ENCODE measurements at places on chromosomes 13 and 19.

GRCh38 chr19:5103812-5104410 lies 135.0 kb downstream of the KDM4B start:
- no peak for DNase-seq

- peak; percentile 90 for DNase-seq
Measured at GRCh38 chr19:17762505-17763229, 11.4 kb downstream of the FCHO1 start.

DNA sequence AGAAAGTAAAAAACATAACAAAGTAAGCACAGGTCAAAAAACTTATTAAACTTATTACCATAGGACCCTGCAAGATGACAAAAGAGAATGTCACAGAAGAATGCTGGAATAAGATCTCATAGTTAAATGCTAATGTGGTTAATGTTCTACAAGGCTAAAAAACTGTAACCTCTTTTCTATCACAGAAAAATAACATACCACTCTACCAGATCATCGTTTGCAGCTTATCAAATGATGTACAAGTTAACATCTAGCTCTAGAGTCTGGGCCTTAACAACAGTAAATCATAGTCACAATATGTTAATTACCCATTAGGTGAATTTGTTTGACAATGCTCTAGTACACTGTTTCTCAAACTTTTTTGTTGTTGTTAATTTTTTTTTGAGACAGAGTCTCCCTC lies 53.0 kb downstream of the NUFIP1 start:
- DNase-seq = no peak

DNA sequence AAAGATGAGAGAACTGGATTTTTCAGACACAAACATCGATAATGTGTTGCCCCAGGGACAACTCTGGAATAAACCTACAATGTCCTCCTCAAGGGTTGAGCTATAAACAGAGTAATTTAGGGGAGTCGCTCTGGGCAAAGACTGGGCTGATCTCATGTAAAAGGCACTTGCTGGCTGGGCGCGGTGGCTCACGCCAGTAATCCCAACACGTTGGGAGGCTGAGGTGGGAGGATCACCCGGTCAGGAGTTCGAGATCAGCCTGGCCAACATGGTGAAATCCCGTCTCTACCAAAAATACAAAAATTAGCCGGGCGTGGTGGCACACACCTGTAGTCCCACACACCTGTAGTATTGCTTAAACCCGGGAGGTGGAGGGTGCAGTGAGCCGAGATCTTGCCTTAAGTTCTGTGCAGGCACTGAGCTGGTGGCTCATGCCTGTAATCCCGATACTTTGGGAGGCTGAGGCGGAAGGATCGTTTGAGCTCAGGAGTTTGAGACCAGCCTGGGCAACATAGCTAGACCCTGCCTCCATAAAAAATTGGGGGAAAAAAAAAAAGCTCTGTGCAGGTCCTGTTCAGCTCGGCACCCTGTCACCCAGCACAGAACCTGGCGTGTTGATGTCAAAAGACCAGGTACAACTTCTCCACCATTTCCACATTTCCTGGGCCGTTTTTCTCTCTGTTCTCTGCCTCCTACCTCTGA lies 1.4 kb downstream of the TIMM44 start:
- peak; percentile 29 for DNase-seq

DNA sequence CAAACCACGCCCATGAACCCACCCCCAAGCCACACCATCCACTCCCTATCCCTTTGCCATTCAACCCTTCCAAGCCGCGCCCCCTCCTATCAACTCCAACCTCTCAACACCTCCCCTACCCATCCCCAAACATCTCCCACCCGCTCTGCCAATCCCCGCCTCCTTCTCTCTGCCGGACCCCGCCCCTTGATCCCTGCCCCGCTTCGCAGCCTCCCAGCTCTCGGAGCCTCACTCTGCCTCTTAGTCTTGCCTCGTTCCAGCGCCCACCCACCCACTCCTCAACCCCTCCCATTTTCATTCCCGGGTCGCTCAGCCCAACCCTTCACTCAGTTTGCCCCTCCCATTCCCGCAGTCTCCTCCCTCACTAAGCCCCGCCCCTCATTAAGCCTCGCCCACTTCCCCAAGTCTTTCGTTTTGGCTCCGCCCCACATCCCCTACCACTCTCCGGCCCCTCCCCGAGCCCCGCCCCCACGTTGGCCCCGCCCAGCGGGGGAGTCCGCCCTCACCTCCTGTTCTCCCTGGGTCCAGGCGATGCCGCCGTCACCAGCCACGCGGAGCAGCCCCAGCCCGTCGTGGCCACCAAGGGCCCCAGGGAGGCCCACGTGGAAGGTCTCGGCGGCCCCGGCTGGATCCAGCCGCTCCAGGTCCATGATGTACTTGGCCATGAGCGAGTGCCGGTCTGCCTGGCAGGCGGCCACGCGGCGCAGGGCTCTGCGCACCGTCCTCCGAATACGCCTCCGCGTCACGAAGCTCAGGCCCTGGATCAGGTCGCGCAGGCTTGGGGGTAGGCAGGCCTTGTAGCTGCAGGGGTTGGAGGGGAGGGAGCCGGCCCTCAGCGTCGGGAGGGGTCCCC lies 5.7 kb downstream of the JAK3 start:
- peak; percentile 98 for DNase-seq

DNA sequence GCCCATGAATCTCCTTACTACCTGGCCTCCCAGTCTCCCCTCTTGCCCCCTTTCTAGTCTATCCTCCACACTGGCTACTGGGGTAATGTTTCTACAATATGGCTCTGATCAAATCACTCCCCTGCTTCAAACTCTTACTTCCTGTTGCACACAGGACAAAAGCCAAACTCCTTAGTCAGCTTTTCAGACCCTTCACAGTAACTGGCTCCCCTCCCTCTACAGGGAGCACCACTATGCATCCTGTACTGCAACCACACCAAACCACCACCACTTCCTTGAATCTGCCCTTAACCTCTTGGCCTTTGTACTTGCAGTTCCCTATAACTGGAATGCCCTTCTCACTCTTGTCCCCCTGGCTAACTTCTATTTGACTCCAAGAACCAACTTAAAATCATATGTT lies 32.2 kb downstream of the DEDD2 start:
- DNase-seq = no peak

- DNase-seq = no peak
Measured at GRCh38 chr13:39401046-39401705, 201.8 kb downstream of the LHFPL6 start.

- DNase-seq = peak; percentile 81
Measured at GRCh38 chr19:40612831-40613689, 11.9 kb downstream of the LTBP4 start.

DNA sequence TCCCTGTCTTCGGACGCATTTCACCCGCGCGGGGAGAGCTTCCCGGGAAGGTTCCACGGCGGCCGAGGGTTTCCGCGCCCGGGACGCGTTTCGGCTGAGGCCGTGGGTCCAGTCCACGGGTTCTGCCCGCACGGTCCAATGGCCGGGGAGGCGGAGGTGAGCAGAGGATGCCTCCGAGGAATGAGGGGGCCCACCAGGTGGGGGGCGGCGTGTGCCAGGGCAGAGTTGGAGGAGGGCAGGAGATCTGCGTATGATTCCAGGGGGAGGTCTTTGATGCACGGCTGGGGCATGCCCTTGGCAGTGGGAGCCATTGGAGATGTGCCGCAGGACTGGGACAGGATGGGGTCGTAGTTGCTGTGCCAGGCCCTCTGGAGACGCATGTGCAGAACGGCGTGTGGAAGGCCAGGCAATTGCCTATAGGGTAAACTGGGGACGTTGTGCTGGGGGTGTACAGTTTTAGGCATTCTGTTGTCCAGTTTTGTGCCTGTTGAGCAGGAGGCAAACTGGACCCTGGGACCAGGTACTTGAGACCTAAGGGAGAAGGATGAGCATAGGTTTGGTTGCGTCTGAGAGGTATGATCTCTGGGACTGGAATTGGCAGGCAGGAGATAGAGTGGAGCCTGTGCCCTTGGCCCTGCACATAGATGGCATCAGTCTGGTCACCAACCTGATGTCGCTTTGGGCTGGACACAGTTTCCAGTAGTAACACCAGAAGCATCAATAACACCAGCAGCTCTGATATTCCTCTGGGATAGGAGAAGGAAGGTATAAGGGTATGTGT lies 751 bp downstream of the ZNF584 start:
- no peak for DNase-seq

GRCh38 chr19:36210497-36210896 lies 4.0 kb downstream of the ZNF565 start:
- DNase-seq = no peak

- peak; percentile 90 for DNase-seq
Measured at GRCh38 chr13:104571161-104571892, 1505.1 kb upstream of the SLC10A2 start.

DNA sequence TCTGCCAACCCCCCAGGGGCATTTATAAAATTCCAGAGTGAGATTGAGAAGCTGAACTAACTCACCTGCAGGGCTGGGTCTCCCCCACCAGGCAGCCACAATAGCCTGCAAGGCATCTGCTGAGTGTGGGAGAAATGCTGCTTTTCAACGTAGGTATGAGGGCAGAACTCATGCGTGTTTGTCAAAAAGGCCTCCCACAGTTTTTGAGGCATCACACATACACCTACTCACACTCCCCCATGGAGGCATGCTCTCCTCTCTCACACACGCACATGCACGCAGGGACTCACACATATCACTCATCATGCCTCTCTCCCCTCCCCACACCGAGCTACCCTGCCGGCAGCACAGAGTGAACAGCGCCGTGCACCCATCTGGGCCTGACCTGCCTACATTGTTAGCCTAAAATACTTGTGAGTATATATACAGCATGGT lies 390.5 kb downstream of the FGF9 start:
- DNase-seq = peak; percentile 73

- no peak for DNase-seq
Measured at GRCh38 chr13:40275636-40276035, 390.8 kb downstream of the FOXO1 start.

- no peak for DNase-seq
Measured at GRCh38 chr19:2665103-2665502, 37.4 kb downstream of the GNG7 start.

- DNase-seq = no peak
Measured at GRCh38 chr13:97945342-97945741, 8.1 kb upstream of the IPO5 start.

GRCh38 chr13:59203855-59204254 lies 959.9 kb downstream of the DIAPH3 start:
- no peak for DNase-seq

- no peak for DNase-seq
Measured at GRCh38 chr13:113135281-113135760, 12.7 kb downstream of the F10 start.

GRCh38 chr13:20145521-20145920 lies 15.3 kb downstream of the GJA3 start:
- DNase-seq = no peak

DNA sequence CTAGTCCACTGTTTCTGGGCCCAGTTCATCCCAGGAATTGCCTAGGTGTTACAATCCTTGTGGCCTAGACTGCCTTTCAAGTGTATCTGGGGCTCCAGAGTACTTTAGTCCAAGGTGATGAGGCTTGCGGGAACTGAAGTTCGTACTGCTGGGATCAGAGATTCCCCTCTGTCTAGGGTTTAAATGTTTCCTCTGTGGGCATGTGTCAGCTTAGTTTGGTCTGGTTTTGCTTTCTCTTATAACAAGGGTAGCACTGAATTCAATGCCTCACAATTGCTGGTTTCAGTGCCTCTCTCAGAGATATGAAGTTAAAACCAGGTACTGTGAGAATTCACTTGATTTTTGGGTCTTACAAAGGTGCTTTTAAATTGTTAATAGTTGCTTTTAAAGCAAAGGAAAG lies 30.8 kb downstream of the RGCC start:
- no peak for DNase-seq

- no peak for DNase-seq
Measured at GRCh38 chr13:57865600-57866294, 234.2 kb downstream of the PCDH17 start.

- DNase-seq = no peak
Measured at GRCh38 chr19:41700381-41701195, 7.8 kb upstream of the CEACAM5 start.

- no peak for DNase-seq
Measured at GRCh38 chr19:15995536-15995935, 46.7 kb downstream of the OR10H4 start.

GRCh38 chr19:18756896-18757295 lies 34.2 kb downstream of the COMP start:
- DNase-seq = no peak

DNA sequence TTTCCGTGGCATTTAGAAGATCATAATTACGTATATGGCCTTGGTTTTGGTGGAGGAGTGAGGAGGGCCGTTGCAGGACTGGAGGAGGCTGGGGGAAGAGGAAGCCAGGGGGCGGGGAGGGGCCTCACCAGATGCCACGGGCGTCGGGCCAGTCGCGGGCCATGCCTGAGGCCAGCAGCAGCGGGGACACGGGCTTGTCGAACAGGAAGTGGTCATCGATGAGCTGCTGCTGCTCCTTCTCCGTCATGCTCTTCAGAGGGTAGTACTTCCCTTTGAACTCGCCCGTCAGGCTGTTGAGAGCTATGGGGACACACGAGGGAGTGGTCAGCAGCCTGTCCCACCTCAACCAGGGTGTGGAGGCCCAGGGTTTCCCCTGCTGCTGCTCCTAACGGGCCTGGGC lies 11.1 kb downstream of the CKM start:
- DNase-seq = no peak

DNA sequence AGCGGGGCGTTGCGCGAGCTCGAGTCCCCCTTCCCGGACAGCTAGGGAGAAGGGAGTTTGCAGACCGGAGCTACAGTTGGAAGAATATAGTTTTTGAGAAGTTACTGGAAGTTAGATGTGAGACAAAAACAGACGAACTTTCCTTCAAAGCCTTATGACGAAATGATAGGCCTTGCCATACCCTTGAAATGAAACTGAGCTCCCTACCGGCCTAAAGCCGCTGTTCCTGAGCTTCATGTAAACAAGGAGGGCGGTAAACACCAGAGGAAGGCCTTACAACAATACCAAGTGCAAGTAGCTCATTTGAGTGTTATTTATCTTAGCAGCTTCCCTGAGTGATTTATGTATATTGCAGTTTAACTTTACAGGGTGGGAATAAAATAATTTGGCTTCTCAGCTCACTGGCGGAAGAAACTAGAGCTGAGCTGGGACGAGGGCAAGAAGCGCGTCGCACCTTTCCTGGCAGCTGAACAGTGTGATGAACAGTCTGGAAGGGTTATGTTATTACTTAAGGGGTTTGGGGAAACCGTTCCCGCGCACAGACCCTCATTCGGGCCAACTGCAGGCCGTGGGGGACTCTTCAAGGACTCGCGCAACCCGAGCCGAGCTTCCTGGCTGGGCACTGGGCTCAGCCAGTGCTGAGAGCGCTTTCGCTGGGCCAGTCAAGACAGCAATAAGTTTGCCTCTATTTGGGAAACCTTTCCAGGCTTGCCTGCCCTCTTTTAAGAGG lies 111.2 kb downstream of the KCNRG start:
- DNase-seq = peak; percentile 66

DNA sequence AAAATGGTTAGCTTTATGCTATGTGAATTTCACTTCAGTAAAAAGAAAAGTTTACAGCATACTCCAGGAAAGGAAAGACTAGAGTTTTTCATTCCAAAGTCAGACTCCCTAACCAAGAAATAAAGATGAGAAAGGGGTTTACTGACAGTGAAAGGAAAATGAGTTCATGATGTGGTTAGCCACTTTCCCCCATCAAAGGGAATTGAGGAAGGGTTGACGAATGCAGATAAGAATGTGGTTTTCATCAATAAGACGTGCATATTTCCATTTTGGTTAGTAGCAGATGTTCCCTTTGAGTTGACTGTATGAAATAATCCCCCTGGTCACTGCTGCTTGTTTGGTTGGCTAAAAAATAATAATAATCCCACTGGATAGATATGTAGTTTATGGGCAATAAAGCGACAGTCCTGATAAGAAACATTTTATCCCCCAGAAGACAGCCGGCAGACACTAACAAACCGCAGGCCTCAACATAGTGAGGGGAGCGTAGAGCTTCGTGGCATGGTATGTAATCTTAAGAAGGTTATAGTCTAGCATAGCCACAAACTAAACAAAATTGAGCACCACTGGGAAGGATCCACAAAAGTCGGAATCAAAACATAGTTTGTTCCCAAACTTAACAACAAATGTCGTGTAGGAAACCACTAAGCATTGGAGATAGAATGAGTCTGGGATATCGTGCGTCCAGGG lies 114.8 kb downstream of the COL4A2 start:
- no peak for DNase-seq

Measured in mesendoderm (in vitro differentiated cells).